ENCODE measurements at places on chromosomes 12 and 14. TPM values are rescaled to one million over a fixed set of nuclear protein-coding genes. Genes with fewer than 3 reads are reported as not detected.

Gene ESR2
- total RNA-seq = not detected

Gene CCDC197
- not detected for total RNA-seq

Gene CKB
- 67.9 TPM for total RNA-seq

Gene SMCO2
- total RNA-seq = not detected

Gene VEZT
- total RNA-seq = 33.2 TPM

Gene DYRK4
- 38.8 TPM for total RNA-seq

Gene DNAJC22
- 1.5 TPM for total RNA-seq

Gene STAB2
- total RNA-seq = not detected

Gene JDP2
- 122 TPM for total RNA-seq

Gene MMP17
- 31.8 TPM for total RNA-seq

Data from cardiac atrium fibroblast (primary cell).